Naive thymus-derived CD4-positive, alpha-beta T cell (primary cell): ENCODE measurements at places on chromosomes 11 and 22. TPM values are rescaled to one million over a fixed set of nuclear protein-coding genes. Genes with fewer than 3 reads are reported as not detected.

- no peak overlapping the region for H3K27ac ChIP-seq
- no peaks in the 10 kb centered on the region for H3K36me3 ChIP-seq
- H3K4me3 ChIP-seq = peak overlapping the region; percentile 31
- DNase-seq = no peak
Measured at GRCh38 chr11:111541254-111542061, 938 bp downstream of the LAYN start.

Gene VWA5A
- 10.2 TPM for total RNA-seq

- no peak overlapping the region for H3K4me3 ChIP-seq
- H3K36me3 ChIP-seq = no peaks in the 10 kb centered on the region
- H3K27ac ChIP-seq = no peak overlapping the region
Measured at GRCh38 chr11:134584001-134584561, 172.0 kb upstream of the B3GAT1 start.

- H3K36me3 ChIP-seq = no peaks in the 10 kb centered on the region
- H3K4me1 ChIP-seq = no peaks in the 10 kb centered on the region
- no peaks in the 10 kb centered on the region for H3K27me3 ChIP-seq
- no peak for DNase-seq
- H3K27ac ChIP-seq = no peak overlapping the region
Measured at GRCh38 chr22:49554741-49555140, 272.9 kb downstream of the BRD1 start.

- H3K4me1 ChIP-seq = no peaks in the 10 kb centered on the region
- no peaks in the 10 kb centered on the region for H3K27me3 ChIP-seq
- H3K36me3 ChIP-seq = peaks cover 60% of the 10 kb centered on the region
- H3K4me3 ChIP-seq = no peak overlapping the region
- no peak overlapping the region for H3K27ac ChIP-seq
Measured at GRCh38 chr11:883527-883926, 27.1 kb downstream of the CHID1 start.

Gene SGSM1
- 2.4 TPM for total RNA-seq

Gene PI4KA
- 181 TPM for total RNA-seq

Gene PATE2
- not detected in 2 replicates for total RNA-seq

Gene MCAM
- total RNA-seq = 0.08 TPM

Gene CSF2RB
- 95.0 TPM for total RNA-seq

DNA sequence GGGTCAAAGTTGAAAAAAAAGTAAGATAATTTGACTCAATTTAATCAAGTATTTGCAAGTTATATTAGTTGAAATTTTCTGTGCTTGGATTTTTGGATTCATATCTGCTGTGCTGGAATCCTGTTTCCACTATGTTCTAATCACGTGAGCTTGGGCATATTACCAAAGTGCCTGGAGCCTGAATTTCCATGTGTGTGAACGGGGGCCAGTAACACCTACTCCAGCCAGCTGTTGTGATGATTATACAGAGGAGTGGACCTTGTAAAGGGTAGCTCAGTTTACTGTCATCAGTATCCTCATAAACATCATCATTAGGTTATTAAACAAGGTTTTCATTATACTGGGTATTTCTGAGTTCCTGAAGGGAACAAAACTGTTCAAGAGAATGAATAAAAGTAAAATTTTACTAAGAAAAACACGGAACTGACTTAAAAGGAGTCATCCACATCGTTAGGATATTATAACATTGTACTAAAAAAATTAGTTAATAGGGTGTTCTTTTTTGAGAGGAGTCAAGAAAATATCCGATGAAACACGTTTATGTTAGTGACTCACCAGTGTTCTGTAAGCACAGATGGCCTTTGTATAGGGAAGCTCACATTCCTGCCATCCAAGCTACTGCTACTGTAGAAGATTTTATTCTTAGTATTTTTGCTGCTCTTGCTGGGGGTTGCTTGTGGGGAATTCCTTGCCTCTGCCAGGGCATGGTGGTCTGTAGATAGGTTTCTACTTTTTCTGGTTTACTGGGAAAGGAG is 144.1 kb downstream of the ARHGAP42 start:
- H3K36me3 ChIP-seq = no peaks in the 10 kb centered on the region
- DNase-seq = no peak
- no peaks in the 10 kb centered on the region for H3K27me3 ChIP-seq
- H3K27ac ChIP-seq = no peak overlapping the region
- H3K4me1 ChIP-seq = no peaks in the 10 kb centered on the region

DNA sequence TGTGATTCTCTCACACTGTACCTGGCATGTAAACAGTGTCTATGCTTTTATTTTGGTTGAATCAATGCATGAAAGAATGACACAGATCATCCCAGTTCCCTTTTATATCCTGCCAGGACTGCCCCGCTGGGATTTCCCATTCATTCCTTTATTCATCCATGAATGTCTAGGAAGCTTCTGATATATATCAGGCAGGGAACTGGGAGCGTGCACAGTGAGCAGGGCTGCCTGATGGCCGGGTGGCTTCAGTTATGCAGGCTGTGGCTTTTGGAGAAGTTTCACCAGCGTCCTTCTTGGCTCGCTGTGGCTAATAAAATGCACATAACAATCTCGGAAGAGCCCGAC is 789.0 kb downstream of the TBC1D22A start:
- no peaks in the 10 kb centered on the region for H3K36me3 ChIP-seq
- H3K27me3 ChIP-seq = no peaks in the 10 kb centered on the region
- DNase-seq = no peak
- H3K4me1 ChIP-seq = no peaks in the 10 kb centered on the region
- H3K4me3 ChIP-seq = no peak overlapping the region
